ENCODE measurements at places on chromosomes 12 and 14.

GRCh38 chr12:31828071-31828470, 99.2 kb upstream of the AMN1 start:
- DNase-seq: no peak

- DNase-seq: no peak
These were observed 33.3 kb downstream of the STAB2 start for GRCh38 chr12:103620395-103620794.

- no peak for DNase-seq
These were observed 104.7 kb downstream of the ANO4 start for GRCh38 chr12:100899301-100899700.

GRCh38 chr14:36856095-36856878, 194.6 kb downstream of the PAX9 start:
- no peak for DNase-seq

DNA sequence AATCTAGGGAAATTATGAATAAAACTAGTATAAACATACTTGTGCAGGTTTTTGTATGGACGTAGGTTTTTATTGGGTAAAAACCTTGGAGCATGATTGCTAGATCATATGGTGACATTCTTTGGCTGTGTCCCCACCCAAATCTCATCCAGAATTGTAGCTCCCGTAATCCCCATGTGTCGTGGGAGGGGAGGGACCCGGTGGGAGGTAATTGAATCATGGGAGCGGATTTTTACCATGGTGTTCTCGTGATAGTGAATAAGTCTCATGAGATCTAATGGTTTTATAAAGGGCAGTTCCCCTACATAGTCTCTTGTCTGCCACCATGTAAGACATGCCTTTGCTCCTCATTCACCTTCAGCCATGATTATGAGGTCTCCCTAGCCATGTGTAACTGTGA, 120.9 kb downstream of the FOXA1 start:
- DNase-seq: no peak

- DNase-seq: no peak
These were observed 638.5 kb downstream of the MED13L start for GRCh38 chr12:115638733-115639647.

- no peak for DNase-seq
These were observed 40.9 kb downstream of the CCDC85C start for GRCh38 chr14:99562856-99563748.

- no peak for DNase-seq
These were observed 96.7 kb downstream of the TRHDE start for GRCh38 chr12:72368719-72369422.

DNA sequence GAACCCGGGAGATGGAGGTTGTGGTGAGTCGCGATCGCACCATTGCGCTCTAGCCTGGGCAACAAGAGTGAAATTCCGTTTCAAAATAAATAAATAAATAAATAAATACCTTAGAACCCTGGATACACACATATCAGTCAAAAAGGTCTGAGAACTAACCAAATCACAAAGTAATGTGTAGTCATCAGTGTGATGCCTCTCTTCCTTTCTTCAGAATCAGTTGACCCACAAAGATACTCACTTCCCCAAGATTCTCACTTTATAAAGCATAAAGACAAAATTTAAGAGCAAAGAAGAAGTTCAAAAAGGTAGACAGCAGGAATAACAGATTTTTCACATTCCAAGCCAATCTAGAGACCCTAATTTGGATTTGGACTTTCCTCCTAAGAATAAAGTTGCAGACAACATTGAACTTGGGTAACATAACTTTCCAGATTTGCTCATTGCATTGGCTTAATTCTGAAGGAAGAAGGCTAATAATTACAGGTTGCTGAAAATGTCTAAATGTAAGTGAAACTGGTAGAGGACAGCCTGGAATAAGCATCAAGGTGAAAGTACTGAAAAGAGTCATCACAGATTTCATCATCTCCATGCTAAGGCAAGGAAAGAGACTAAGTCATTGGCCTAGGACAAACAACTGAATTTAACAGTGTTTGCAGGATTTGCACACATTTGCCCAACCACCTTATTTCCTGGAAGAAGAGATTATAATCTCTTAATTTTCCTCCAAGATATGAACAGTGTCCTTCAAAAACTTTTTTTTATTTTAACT, 17.4 kb downstream of the TMED10 start:
- DNase-seq: no peak

DNA sequence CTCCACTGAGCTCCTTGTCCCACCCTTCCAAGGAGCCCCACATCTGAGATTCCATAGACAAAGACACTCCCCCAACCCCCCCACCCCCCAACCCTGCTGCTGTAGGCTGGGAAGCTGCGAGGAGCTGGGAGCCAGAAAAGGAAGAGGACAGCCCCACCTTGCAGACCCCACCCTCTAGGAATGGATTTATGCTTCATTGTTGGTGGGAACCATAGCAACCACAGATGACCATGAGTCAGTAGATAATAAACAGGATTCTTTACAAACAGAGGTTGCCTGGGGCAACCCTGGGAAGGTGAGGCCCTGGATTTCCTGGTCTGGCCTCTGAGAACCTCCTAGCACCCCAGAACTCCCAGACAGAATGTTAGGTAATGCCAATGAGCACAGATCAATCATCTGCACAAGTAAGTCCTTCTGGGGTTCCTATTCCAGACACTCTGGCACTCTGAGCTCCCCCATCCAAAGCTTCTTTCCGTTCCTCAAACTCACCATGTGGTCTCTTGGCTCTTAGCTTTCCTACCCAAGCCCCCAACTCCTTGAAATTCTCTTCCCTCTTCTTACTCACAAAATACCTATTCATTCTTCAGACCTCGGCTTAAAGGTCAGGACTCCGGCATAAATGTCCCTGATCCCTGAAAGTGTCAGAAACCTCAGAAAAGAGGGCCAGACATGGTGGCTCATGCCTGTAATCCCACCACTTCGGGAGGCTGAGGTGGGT, 15.2 kb upstream of the PLEKHG6 start:
- peak; percentile 57 for DNase-seq

DNA sequence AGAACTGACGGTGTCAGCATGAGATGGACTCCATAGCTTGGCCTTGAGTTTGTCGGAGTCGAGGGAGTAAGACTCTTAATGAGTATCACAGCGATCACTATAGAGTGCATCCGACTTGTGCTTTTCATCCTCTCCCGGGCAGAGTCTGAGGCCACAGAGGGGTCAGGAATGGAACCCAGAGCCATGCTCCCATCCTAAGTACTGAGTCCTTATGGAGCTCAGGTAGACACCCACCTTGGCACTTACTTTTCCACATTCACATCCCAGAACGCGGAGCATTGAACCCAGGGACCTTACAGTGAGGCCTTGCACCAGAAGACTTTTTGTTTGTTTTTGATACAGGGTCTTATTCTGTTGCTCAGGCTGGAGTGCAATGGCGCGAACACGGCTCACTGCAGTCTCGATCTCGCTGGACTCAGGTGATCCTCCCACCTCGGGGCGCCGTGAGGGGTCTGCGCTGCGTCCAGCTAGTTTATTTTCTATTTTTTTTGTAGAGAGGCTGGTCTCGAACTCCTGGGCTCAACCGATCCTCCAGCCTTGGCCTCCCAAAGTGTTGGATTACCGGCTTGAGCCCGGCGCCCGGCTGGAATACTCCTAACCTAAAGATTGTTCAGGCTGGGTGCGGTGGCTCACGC, 719 bp upstream of the SRSF9 start:
- DNase-seq: no peak

GRCh38 chr12:65659681-65660080, 164.6 kb upstream of the HMGA2 start:
- DNase-seq: no peak

DNA sequence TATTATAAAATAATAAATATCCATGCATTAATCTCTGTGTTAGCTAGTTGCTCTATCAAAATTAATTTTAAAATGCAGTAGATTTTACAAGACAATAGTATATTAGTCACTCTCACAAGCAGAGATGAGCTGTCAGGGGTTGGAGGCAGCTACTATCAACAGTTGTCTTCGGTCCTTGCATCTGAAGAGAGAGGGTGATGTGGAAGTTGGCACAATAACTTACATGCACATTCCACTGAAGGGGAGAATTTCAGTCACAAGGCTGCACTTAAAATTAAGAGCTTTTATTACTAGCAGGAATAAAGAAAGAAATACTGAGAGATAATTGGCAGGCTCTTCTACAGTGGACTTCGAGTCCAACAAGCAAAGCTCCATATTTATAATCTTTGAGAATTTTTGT, 166.9 kb upstream of the DCN start:
- DNase-seq: no peak

- no peak for DNase-seq
These were observed 93.3 kb downstream of the RIMBP2 start for GRCh38 chr12:130622803-130623202.

DNA sequence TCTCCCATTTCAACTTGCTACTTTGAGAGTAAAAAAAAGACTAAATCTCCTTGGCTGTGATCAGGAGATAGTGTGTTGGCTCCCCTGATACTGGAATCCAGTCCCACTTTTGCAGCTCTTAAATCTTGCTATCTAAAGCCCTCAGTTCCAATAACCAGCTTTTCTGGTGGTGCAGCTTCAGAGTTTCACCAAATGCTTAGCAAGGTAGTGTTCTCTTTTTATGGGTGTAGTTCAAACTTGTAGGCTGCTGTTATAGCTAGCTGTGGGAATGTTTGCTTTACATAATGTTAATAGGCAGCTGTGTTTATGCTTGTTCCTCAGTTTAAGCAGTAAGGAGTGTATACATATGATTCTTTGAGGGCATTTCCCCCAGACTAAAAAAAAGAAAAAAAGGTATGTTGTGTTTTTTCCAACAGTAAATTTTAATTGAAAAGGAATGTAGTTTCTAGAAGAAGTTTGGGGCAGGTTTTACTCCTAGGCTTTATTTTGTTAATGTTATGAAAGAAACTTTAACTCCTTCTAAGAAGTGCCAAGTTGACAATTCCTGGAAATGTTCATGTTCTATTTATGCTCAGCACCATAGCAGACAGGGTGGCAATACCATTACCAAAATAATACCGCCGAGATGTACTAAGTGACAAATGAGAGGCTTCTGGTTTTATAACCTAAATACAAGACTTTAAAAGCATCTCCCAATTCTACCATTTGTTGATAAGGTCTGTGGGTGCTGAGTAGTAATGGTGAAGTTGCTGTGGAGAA, 12.1 kb downstream of the CRADD start:
- DNase-seq: no peak

DNA sequence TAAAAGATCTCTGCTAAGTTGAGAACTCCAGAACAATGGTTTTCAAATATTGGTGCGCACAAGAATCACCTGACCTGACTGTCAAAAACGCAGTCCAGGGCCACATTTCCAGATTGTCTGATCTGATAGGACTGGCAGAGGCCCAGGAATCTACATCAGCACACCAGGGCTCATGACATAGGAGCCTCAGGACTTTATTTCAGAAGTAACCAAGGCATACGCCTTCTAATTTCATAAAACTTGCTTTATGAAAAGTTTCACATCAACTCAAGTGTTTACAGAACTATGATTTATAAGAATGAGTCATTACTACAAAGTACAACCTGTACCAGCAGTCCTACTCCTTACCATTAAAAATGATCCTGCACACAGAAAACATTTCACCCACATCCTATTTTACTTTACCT, 47.7 kb upstream of the PTPRO start:
- no peak for DNase-seq

Data from left forelimb (tissue), 1 donor.